T-helper 9 cell (primary cell): ENCODE measurements at places on chromosomes 13 and 19.

GRCh38 chr13:22789916-22790315 is 390.9 kb upstream of the SGCG start:
- no peak for DNase-seq

- no peak for DNase-seq
Measured at GRCh38 chr13:31649766-31650165, 89.6 kb upstream of the RXFP2 start.

DNA sequence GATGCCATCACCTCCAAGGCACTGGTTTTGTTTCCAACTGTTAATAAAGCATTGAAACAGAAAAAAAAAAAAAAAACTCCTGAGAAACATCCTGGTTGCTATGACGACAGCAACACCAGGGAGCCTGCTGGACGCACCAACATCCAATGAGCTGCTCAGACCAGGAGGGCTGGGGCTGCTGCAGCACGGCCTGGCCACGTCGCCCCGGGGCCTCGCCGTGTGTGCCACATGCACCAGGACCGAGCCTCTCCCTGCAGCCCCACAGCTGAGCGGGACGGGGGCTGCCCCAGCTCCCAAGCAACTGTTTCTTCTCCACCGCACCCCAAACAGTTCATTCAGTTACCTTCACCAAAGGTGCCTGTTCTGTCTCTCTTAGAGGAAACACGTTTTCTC is 54.5 kb downstream of the RASA3 start:
- DNase-seq: no peak

GRCh38 chr13:114099191-114099590 is 33.2 kb downstream of the RASA3 start:
- DNase-seq: no peak

DNA sequence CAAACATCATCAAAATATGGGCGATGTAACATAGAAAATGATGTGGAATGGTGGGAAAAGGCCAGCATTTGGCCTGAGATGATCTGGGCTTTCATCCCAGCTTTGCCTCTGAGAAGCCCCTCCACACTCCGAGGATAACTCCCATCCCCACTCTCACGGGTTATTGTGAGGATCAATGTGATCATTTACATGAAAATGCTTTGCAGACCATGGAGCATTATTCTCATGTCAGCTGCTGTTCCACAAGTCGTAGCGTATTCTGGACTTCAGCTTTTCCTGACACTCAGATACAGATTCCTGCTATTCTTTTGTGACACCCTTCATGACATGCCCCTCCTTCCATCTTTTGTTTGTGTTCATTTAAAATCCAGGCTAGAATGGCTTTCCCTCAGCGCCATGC is 86.5 kb downstream of the NUFIP1 start:
- DNase-seq: no peak

- no peak for DNase-seq
Measured at GRCh38 chr13:73835138-73835721, 299.0 kb downstream of the KLF12 start.

GRCh38 chr19:34187011-34187410 is 14.7 kb downstream of the LSM14A start:
- no peak for DNase-seq

DNA sequence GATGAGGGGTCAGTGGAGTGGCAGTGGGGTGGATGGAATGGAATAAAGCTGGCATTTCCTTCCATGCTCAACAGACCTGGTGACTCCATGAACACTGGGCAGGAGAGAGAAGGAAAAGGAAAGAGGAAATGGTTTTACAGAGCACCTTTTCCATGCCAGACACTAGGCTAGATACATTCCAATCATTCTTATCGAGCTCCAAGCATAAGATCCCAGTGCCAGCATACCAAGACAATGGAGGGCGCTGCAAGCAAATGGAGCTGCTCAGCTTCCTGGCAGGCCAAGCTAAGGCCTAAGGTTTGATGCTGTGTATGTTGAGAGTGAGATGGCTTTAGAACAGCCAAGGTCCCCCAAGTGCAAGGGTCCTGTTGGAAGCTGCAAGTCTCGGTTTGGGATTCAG is 113.2 kb downstream of the HSPH1 start:
- DNase-seq: no peak

DNA sequence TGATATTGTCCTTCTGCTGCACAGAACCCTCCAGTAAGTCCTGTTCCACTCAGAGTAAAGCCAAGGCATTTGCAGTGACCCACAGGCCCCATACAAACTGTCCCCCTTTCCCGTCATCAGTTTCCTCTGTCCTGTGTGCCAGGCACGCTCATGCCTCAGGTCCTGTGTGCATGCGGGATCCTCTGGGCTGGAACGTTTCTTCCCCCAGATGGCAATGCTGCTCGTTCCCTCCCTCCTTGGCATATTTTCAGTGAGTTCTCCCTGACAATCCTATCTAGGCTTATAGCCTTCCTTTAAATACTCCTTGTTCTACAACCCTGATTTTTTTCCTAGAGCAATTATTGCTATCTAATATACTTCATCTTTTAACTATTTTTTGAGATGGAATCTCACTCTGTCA is 5.7 kb downstream of the OPA3 start:
- no peak for DNase-seq

- no peak for DNase-seq
Measured at GRCh38 chr13:89457977-89458376, 1786.8 kb downstream of the SLITRK5 start.

GRCh38 chr13:75327135-75327510 is 154.8 kb downstream of the TBC1D4 start:
- DNase-seq: no peak

GRCh38 chr19:48158210-48158790 is 11.8 kb downstream of the LIG1 start:
- DNase-seq: no peak

- DNase-seq: no peak
Measured at GRCh38 chr13:99986741-99987140, 5.2 kb downstream of the ZIC2 start.

GRCh38 chr19:51450730-51451307 is 7.4 kb downstream of the SIGLEC8 start:
- DNase-seq: no peak

DNA sequence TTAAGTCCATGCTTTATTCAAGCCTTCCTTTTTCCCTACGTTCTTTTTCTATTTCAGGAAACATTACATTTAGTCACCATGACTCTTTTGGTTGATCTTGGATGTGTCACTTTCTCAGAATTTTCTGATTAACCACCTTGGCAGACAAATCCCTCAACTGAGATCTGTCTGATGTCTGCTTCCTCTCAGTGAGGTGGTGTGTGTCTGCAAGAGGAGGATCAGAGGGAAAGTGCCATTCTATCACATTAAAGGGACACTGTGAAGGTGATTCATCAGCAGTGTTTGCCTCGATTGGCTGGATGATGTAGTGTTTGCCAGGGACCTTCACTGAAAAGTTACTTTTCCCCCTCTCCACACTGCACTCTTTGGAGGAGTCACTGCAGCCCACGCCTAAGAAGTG is 3.0 kb upstream of the CCNP start:
- DNase-seq: no peak

DNA sequence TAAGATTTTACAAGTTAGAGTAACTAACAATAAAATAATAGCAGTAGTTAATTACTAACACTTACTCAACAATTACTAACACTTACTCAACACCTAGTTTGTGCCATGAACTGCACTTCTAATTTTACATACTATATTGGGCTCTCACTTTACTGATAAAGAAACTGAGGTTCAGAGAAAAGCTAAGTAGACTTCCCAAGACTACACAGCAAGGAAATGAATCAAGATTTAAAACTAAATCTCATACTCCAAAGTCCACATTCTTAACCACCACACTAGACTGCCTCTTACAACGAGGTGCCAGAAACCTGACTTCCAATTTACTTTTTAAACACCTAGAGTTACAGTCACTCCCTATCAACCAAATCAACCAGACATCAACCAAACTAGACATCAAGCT is 25.1 kb downstream of the RBM26 start:
- DNase-seq: no peak

- no peak for DNase-seq
Measured at GRCh38 chr19:12162513-12162881, 399 bp upstream of the ZNF136 start.

- no peak for DNase-seq
Measured at GRCh38 chr13:105465251-105465650, 1070.2 kb downstream of the EFNB2 start.

DNA sequence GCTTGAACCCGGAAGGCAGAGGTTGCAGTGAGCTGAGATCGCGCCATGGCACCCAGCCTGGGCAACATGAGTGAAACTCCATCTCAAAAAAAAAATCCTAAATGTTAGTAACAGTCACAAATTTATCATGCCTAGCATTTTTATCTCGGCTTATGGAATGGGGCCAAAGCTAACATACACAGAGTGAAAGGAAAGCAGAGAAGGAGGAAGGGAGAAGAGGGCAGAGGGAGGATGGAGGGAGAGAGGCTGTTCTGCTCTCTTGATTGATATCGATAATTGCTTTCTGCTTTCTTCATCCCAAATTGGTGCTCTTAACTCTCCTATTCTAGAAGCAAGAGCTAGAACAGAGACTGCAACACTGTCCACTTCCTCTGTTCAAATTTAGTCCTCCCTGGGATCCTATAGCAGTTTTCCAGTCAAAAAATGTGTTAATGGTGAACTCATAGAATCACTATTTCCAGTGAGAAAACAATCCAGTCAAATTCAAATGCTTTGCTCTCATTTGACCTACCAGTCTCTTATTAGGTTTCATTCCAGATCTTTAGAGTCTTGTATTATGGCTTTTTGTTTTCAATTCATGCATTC is 15.8 kb upstream of the TUBGCP3 start:
- no peak for DNase-seq

DNA sequence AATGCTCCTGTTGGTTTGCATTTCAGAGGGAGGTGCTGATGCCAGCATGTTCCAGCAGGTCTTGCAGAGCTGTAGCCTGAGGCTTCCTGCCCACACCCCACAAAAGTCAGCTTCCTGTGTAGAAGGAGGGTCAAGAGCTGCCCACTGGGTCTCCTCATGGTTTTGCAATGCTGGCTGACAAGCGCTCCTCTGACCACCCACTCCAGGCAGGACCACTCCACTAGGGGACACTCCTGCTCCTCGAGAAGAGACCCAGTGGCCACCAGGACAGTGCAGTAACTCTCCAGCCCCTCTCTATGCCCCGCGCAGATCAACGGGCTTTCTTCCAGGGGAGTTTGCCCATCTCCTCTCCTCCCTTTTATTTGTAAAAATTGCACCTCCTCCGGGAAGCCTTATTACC is 72.9 kb upstream of the UQCRFS1 start:
- no peak for DNase-seq

GRCh38 chr19:41324921-41325639 is 15.1 kb downstream of the CCDC97 start:
- DNase-seq: no peak

DNA sequence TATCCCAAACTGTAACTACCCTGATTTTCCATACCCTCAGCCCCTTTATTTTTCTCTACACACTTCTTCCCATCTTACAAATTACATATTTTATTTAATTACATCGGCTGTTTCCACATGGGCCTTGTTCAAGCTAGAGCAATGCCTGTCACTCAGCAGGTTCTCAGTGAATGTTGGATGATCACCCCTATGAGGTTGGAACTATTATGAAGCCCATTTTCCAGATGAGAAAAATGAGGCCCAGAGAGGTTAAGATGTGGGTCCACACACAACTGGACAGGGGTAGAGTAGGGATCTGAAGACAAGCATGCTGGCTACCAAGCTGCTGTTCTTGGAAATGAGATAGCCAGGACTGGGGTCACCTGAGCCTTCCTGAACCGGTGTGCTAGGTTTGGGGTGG is 10.0 kb downstream of the MAG start:
- DNase-seq: no peak

- no peak for DNase-seq
Measured at GRCh38 chr13:99985886-99986527, 4.4 kb downstream of the ZIC2 start.

GRCh38 chr13:77751513-77752456 is 54.3 kb downstream of the SLAIN1 start:
- DNase-seq: peak; percentile 13

DNA sequence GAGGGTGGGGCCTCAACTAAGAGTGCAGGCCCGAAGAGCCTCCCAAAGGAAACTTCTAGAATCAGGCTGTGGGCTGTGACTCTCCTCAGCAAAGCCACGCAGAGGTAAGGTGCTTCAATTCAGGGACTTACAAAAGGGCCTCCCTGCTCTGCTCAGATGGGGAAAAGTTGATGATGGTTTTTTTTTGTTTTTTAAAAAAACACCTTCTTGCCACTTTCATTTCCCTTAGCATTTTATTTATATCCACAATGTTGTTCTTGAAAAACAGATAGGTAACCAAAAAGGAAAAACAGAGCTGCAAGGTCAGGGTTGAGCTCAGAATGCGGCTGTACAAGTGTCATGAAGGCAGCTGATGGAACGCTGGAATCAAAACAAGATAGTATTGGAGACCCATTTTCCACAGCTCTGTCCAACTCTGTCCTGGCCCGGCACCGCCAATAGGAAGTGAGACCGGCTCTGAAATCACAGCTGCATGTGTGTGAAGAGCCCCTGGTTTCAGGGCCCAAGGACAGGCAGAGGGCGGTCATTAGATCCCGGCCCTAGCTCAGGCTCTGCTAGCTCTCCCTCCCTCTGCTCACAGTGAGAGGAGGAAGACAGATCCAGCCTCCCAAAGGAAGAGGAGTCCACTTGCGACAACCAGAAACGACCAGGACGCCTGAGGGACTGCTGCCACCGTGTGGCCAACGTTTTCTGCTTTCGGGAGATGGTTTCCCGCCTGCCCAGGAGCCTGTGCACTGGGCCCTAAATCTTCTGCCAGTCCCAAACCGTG is 58.3 kb downstream of the KLF2 start:
- DNase-seq: peak; percentile 75

GRCh38 chr13:99307648-99308339 is 595 bp upstream of the GPR183 start:
- DNase-seq: peak; percentile 36
